Stimulated activated CD4-positive, alpha-beta T cell treated with anti-CD3 and anti-CD28 coated beads, Interleukin-12 subunit alpha, Interleukin-12 subunit beta, amount 100 ng/mL, for 24 hours (primary cell): ENCODE measurements at places on chromosomes 3 and 15.

GRCh38 chr3:20185331-20185678 is 701 bp downstream of the SGO1 start:
- DNase-seq, result no peak

DNA sequence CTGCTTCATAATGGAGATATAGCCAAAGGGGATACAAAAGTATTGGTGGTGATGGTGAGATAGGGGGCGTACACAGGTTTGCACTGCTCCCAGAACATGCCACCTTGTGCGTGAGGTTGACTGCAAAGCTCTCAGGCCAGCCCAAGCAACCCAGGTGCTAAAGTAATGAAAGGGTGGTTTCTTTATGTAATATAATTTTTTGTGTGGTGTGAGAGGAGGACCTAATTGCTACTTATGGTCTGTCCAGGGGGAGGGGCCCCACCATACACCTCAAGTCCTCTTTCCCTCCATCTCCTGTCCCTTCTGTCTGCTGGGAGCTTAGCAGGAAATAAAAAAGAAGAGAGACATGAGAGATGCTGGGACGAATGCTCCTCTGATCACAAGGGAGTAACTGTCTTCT is 53.8 kb downstream of the STARD5 start:
- DNase-seq, result no peak

GRCh38 chr3:114789803-114790202 is 357.3 kb downstream of the ZBTB20 start:
- DNase-seq, result no peak

DNA sequence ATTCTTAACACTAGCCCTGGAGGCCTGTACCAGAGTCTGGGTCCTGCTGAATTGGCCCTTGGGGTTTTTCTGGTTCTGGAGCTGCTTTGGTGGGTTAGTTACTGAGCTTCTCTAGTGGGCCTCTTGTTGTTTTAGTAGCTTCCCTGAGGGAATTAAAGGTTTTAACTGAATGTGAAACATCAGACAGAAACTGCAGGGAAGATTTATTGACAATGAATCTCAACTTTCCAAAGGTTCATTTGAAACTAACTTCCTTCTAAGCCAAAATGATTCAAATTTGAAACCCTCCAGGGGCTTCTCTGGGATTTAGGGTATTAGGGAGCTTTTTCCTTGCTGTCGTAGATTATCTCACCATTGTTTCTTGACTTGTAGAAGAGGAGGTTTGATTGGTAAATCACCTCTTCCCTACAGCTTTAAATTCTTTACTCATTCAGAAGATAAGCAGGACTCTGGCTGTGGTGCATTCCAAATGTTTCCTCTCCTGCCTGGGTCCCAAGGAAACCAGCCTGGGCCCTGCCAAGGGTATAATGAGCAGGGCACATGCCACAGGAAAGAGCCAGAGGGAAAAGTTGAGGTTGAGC is 71.0 kb downstream of the TP63 start:
- no peak for DNase-seq

DNA sequence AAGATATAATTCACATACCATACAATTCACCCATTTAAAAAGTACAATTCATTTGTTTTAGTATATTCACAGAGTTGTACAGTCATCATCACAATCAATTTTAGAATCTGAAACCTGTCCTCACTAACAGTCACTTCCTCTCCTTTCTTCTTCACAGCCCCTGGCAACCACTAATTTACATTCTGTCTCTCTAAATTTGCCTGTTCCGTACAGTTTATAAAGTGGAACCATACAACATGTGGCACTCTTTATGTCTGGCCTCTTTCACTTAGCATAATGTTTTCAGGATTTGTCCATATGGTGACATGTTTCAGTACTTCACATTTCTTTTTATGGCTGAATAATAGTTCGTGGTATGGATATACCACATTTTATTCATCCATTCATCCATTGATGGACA is 22.7 kb downstream of the ERICH6 start:
- no peak for DNase-seq

DNA sequence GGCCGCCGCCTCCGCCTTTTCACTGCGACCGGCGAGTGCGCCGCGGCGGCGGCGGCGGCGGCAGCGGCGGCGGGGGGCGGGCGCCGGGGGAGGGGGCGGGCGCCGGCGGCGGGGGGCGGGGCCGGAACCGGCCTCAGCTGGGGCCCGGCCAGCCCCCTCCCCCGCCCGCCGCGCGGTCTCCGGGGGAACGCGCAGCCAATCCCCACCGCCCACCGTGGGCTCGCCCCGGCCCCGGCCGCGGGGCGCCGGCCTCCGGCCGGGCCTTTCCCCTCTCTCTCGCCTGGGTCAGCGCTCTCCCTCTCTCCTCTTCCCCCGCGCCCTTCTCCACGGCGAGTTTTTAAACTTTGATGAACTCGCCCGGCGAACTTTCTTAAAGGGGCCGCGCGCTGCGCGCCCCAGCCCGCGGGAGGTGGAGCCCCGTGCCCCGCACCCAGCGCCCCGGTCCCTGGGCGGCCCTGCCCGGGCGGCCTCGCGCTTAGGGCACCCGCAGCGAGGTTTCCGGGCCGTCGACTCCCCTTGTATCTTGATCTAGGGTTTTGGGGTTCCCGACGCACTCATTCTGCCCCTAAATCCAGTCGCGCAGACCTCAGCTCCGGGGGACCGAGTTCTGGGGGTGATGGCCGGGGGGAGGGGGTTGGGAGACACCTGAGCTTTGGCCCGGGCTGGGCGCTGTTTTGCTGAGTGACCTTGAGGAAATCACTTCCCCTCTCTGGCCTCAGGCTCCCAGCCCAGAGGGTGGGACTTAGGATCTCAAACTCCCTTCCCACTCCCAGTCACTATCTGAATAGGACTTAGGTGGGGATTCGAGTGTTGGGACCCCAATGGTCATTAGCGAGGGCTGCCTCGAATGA is at the start of gene RBPMS2:
Gene RBPMS2, minus strand, starts transcription at position 39 of the 851 bp plus-strand sequence. CDS start 270 bp downstream, outside the sequence.
- no peak for DNase-seq

GRCh38 chr3:113223475-113224281 is 12.3 kb downstream of the BOC start:
- DNase-seq, result no peak

- no peak for DNase-seq
These were observed 117.3 kb upstream of the FLNB start for GRCh38 chr3:57890874-57891273.

DNA sequence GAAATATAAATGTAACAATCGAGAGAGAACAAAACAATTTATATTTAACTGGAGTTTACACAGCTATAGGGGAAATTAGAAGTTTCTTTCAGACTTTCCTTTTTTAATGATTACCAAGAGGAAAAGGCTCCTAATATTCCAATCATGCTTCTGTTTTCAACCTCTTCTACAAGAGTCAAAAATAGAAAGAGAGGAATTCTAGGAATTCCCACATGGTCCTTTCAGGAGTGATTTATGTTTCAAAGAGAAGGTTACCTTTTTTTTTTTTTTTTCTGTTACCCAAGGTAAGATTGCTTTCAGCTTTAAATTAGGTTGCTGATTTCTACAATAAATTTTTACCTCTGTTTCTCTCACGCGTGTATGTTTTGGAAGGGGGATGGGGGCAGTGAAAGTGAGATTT is 355.3 kb upstream of the DCBLD2 start:
- DNase-seq, result no peak

DNA sequence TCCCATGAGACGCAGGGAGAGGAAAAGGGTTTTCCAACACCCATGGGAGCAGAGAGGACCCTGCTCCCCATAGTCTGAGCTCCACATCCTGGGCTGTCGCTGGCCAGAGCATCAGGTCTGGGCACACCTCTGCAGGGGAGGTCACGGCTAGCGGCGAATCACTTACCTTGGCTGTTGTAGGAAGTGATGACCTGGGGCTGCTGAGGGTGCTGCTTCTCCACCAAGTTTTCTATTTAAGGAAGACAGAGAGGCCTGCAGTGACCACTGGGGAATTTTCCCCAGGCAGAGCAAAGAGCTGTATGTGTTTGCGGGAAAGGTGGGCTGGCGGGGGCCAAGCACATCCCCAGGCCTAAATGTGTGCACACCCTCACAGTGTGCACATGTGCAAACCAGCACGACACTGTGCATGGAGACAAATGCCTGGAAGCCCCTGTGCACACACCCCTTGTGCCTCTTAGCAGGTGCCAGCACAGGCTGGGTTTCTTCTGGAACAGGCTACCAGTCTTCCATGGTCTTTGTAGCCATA is 7.6 kb downstream of the KY start:
- no peak for DNase-seq

- no peak for DNase-seq
These were observed 42.2 kb upstream of the PRR23E start for GRCh38 chr3:127150513-127151250.

- DNase-seq, result no peak
These were observed 5.7 kb upstream of the ARL14 start for GRCh38 chr3:160671231-160671630.

DNA sequence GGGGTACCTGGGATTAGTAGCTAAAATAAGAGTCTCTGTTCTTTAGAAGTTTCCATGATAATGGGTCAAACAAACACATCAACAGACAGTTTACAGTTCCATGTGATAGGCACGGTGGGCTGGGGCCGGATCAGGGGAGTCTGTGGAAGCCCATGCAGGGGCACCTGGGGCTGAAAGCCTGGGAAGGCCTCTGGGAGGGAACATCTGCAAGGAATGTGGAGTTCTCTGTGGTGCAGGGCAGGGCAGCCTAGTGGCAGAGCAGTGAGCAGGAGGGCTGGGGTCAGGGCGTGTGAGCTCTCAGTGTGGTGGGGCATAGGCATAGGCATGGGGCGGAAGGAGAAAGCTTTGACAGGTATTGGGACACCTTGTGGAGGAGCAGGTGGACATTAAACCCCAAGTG is 207.7 kb upstream of the TRIM42 start:
- no peak for DNase-seq

DNA sequence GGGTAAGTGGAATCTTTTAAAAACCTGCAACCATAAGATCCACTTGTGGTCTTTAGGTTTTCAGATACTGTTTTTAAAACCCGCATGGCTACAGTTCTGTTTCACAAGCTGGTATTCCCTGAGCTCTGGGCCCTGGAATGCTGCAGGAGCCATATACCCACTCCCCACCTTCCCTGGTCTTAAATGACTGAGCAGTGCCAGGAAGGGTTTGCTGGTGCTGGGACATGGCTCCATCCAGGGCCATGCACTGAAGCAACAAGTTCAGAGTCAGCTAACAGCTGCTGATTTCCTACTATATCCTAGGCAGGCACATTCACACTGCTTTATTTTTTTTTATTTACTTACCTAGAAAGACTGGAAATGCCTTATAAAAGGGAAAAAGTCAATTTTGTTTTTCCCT is 77.3 kb downstream of the HCN4 start:
- DNase-seq, result no peak

GRCh38 chr3:110344897-110345767 is 726.5 kb upstream of the NECTIN3 start:
- no peak for DNase-seq

- no peak for DNase-seq
These were observed 11.5 kb upstream of the CCR9 start for GRCh38 chr3:45874677-45875346.

DNA sequence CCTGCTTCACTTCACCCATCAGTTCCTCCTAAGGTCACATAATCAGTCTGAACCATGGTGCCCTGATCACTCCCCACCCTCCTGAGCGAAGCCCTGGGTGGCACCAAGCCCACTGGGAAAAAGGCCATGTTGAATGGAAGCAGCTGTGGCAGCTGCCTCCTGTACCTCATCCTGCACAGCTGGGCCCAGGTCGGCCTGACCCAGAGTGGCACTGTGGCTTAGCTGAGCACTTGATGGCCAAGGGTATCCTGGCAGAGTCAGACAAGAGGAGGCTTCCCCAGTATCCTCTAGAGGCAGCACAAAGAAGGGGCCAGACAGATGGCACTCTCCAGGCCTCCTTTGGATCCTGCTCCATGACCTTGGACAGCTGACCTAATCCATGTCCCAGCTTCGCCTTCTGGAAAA is 68.4 kb downstream of the TLE3 start:
- no peak for DNase-seq

GRCh38 chr3:140128217-140128616 is 193.2 kb downstream of the CLSTN2 start:
- no peak for DNase-seq

DNA sequence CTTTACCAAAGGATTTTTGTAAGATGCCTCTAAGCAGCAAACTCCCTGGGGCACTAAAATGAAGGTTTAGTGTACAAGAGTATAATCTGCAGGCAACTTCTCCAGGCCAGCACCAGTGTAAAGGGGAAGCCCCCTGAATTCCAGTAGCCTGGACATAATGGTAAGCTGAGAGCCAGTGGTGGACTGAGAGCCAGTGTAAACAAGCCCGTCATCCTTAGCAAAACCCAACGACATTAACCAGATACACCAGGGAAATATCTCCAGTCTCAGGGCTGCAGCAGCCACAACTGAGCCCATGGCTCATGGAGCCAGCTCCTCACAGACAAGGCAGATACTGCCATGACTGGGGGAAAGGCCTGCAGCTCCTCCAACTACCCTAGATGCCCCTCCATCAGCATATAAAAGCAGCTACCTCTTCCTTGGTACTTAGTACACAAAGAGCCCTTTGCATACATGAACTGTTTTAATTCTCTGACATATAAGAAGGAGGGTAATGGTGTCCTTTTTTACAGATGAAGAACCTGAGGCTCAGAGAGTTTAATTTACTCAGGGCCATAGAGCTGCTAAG is 21.7 kb downstream of the PARP16 start:
- DNase-seq, result no peak

DNA sequence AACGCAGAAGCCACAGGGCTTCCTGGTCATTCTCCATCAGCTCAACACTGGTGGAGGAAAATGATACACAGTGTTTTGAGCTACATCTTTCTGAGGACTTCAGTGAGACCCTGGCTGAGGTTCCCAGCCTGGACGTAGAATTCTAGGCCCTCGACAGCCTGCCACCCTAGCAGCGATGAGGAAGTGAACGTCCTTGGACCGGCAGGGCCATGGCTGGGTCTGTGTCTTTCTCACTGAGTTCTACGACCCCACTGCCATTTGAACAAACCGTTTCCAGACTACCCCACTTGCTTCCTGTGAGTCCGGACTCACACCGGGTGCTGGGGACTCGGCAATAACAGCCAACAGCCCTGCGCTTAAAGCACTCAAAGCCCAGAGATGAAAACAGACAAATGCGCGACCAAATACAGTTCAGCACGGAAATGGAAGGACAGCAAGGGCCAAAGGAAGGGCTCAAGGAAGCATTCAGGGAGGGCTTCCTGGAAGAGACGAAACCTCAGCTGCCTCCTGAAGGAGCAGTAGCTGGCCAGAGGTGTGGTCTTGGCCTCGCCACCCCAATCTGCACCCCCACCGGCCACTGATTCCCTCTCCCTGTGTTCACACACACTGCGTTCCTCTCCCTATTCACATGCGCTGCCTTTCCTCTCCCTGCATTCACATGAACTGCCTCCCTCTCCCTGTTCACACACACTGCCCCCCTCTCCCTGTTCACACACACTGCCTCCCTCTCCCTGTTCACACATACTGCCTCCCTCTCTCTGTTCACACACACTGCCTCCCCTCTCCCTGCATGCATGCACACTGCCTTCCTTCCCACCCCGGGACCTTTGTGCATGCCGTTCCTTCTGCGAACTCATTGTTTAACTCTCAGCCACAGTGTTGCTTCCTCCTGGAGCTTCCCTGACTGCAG is 136.3 kb upstream of the PRR20G start:
- DNase-seq, result no peak

DNA sequence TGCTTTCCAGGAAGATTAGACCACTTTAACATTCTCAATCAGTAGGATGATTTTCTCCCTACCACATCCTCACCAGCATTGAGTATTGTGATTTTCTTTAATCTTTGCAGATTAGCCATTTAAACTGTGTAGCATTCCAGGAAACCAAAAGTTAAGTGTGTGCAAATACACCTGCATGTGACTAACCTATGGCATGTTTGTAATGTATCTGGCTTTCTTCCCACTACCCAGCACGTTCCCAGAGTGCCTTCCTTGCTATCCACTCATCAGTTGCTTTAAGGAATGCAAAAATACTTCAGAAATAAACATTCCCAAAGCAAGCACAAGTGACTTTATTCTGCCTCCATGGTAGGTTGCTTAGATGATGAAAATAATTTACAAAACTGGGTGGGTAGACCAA is 74.2 kb downstream of the ATG7 start:
- DNase-seq, result no peak
